ENCODE measurements at places on chromosomes 6 and 20. TPM values are rescaled to one million over a fixed set of nuclear protein-coding genes. Genes with fewer than 3 reads are reported as not detected.

- DNase-seq: no peak
These were observed 6.7 kb downstream of the POU3F2 start for GRCh38 chr6:98840996-98841513.

DNA sequence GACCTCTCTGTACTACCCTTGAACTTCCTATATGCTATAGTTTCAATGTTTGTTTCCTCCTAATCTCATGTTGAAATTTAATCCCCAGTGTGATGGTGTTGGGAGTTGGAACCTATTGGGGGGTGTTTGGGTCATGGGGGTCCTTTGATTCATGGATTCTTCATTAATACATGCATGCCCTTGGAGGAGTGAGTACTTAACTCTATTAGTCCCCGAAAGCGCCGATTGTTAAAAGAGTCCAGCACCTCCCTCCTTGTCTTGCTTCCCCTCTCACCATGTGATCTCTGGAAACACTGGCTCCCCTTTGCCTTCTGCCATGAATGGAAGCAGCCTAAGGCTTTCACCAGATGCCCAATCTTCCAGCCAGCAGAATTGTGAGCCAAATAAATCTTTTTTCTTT, 31.7 kb downstream of the NCR2 start:
- no peak for DNase-seq

GRCh38 chr20:12201289-12201991, 283.7 kb downstream of the BTBD3 start:
- DNase-seq: no peak

DNA sequence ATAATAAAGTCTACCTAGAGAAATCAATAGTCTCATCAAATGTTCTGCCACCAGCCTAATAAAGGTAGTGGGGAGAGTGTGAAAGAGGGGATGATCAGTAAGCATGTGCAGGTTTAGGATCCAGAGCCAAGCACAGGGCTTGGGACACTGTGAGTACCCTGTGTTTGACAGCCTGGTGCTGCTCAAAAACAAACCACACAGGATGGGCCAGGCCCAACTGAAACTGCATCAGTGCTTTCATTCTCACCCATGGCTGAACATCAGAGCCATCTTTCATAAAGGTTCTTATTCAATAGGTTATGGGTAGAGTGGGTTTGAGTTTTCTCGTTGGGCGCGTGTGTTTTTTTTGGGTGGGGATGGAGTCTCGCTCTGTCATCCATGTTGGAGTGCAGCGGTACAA, 87.3 kb upstream of the NHSL1 start:
- no peak for DNase-seq

DNA sequence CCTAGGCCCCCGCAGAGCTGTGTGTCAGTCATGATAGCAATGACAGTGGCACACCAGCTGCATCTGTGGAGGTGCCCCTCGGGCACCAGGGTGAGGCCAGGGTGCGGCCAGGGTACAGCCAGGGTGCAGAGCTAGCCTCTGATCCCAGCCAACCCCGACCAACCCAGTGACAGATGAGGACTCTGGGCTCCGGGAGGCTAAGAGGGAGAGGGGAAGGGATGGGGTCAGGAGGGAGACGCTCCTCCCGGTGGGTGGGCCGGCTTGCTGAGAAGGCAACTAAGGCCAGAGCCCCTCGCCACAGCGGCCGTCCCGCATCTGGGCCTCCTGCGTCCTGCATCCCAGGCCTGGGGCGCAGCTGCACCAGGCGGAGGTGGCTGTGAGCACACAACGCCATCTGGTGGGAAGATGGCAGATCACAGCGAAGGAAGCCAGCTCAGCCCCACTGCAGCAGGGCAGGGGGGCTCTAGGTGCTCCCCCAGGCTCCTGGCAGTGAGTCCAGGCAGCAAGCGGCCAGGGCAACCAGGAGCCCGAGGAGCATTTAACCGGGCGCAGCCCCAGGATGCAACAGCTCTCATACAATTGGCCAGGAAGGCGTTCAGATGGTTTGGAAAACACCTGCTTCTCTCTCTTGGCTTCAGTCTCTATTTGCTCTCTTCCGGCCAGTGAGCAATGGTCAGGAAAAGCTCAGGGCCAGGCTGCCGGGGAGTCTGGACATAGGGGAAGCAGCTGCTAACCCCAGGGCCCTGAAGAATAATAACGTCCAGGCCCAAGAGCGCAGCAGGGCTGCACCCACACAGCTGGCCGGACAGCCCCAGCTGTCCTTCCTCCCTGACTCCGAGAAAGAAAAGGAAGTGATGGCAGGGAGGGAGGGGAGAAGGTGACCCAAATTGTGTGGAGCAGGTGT, 169.4 kb downstream of the TAF4 start:
- DNase-seq: no peak

DNA sequence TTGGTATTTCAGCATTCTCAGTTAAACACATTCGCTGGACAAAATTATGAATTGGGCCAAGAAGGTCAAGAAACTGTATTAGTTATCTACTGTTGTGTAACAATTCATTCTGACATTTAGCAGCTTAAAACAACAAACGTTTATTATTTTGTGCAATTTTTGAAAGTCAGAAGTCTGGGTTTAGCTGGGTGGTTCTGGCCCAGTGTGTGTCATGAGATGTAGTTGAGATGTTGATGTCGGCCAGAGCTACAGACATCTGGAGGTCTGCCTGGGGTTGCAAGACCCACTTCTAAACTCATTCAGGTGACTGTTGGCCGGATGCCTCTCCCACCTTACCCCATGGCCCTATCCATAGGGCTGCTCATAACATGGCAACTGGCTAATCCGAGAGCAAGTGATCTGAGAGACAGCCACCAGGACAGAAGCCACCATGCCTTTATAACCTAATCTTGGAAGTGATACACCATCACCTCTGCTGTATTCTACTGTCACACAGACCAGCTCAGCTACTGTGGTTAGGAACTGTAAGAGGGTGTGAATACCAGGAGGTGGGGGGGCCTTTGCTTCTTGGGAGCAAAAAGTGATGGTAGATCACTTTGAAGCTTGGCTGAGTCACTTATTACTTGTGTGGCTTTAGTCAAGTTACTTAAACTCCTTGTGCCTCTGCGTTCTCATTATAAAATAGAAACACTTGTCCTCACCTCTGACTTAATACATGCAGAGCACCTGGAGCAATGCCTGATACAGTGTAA, 217.0 kb upstream of the MYLIP start:
- no peak for DNase-seq

GRCh38 chr6:15033850-15034203, 212.0 kb upstream of the JARID2 start:
- no peak for DNase-seq

DNA sequence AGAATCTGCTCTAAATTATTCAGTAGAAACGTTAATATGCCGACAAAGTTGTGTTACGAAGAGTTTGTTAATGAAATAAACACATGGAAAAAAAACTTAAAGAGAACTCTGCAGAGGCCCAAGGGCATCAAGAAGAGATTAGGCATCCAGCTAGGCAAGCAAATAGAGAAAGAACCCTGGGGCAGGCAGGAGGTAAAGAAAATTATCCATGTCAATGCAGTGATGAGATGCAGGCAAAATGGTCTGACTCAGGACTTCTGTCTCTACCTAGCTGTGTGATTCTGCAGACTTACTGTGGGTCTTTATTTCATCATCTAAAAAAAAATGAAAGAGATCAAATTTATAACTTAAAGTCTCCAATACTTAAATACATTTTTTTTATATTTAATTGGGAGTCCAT, 448.0 kb downstream of the HAO1 start:
- DNase-seq: no peak

DNA sequence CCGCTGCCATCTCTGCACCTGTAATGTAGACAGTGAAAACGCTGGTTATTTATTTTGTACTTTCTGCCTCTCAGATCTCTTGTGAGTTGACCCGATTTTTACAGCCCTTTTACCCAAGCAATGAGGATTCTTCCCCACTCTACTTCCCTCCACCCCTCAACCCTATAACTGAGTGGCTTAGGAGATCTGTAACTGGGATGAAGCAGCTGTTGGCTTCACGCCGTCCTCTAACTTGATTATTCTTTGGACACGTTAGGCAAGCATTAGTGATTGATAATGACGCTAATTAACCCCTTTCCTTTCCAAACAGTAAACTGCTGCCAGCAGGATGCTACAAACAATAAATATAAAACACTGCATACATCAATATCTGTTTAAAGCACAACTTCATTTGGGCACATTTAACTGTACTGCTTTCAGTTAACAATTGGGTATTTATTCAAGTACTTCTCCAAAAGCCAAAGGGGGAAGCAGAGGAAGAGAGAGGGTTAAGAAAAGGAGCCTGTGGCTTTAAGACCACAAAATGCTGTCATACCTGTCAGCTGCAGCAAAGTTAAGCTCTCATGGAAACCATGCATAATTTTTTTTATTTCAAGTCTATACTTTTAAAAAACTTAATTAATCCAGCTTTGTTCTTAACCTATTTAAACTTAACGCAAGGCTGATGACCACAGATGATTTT, 21.2 kb downstream of the TFAP2A start:
- DNase-seq: no peak

DNA sequence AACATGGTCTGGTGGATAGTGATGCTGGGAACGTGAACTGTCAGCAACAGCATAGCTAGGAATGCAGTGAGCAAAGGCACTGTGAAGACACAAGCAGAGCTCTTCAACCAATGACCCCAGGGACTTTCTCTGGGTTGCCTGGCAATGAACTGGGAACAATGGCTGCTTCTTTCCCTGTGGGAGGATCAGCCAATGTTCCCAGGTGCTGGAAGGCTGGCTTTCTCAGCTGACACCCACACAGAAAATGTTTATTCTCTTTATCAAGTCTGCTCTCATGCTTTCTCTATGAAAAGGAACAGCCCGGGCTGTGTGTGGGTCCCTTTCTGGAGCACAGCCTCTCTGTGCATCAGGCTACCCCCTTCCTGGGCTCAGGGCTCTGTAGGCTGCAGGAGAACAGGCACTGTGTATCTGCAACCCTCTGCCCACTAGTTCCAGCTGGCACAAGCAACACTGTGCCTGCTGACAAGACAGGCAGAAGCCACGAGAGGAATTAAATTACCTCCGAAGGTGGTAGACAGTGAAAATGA, 54.2 kb downstream of the HFE start:
- no peak for DNase-seq

GRCh38 chr20:43827940-43828562, 86.6 kb upstream of the TOX2 start:
- DNase-seq: no peak

DNA sequence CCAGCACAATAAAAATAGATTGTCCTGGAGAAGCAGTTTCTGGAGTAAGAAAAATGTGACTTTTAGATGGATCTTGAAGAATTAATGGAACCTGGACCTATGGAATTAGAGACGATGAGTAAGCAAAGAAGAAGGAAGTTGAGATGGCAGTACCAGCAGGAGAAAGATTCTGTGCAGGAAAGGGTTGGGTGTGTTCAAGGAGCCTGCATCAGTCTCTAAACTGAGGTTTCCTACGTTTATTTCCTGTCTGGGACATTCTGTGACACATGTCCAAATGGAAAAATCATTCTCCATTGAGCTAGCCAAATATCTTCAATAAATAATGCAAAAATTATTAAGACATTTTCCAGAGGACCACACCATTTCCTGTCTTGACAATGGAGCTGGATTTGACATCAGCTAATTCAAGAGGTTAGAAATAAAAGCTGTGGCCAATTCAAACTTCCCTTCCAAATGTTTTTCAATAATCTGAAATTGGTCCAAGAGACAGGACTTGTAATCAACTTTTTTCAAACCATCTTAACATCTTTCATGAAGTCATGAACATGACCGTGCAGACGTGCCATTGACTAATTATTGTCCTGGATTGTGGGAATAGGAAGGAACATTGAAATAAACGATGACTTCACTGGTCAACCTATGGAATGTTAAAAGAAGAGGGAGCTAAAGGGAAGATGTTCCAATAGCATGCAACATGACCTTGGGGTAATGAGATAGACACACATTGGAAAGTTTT, 198.3 kb downstream of the ZNF217 start:
- DNase-seq: no peak

DNA sequence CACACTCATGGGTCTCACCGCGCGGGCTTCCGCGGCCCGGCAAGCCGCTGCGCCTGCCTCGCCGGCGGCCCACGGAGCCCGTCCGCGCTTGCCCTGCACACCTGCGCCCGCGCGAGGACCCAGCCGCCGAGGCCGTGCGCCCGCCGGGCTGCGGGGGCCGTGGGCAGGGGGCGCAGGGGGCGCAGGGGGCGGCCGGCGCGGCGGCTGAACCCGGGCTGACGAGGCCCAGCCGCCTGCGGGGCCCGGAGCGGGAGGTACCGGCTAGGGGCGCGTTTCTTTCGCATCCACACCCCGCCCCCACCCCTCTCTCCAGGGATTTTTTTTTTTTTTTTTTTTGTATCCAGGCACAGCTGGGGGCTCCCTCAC, 43.8 kb upstream of the OSTM1 start:
- no peak for DNase-seq

GRCh38 chr6:70680396-70680795, 12.7 kb downstream of the SMAP1 start:
- DNase-seq: no peak

GRCh38 chr20:19996222-19996621, 20.9 kb upstream of the NAA20 start:
- no peak for DNase-seq

DNA sequence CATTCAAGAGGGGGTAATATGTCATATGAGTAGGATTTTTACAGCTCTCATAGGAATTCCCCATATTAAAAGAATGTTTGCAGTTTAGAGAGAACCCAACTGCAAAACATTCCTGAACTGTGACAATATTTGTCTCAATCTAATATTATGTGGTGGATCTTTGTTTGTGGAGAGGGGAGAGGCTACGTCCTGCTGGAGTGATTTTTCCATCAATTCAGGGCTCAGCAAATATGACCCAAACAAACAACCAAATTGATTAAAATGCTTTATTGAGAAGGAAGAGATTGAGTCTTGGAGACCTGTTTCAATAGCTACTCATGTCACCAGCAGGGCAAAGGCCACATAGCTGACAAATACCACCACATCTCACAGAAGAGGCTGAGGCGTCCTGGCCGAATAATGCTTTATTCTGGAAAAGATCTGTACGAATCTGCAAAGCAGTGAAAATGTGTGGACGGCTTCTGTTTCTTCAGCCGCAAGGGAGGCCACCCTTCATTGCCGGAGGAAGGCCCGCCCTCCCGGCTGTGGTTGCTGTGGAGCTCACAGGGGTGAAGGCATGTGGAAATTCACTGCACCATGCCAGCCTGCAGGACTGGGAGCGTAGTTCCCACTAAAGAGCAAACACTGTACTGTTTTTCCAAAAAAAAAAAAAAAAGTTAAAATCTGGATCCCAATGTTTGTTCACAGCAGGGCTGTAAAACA, 89.7 kb upstream of the QKI start:
- no peak for DNase-seq

The WFDC5 gene
- not detected for polyA plus RNA-seq

The VAPB gene
- polyA plus RNA-seq: 53.6 TPM

The HTR1E gene
- 0.96 TPM for polyA plus RNA-seq

The KIAA0408 gene
- polyA plus RNA-seq: 4.7 TPM

The KCNQ5 gene
- polyA plus RNA-seq: 0.59 TPM

The HLA-DQA2 gene
- not detected for polyA plus RNA-seq

The ZC3H12D gene
- polyA plus RNA-seq: 0.96 TPM

The NOX3 gene
- polyA plus RNA-seq: 1.4 TPM

Measured in left renal cortex interstitium (tissue), 4 donors.